ENCODE measurements at places on chromosomes 3 and 15.

GRCh38 chr3:10629671-10630040 lies 124.3 kb upstream of the ATP2B2 start:
- no peak for DNase-seq

- no peak for DNase-seq
Observed at GRCh38 chr15:63917588-63918316, 84.0 kb upstream of the HERC1 start.

GRCh38 chr15:58597943-58598828 lies 151.3 kb downstream of the ADAM10 start:
- DNase-seq: no peak

DNA sequence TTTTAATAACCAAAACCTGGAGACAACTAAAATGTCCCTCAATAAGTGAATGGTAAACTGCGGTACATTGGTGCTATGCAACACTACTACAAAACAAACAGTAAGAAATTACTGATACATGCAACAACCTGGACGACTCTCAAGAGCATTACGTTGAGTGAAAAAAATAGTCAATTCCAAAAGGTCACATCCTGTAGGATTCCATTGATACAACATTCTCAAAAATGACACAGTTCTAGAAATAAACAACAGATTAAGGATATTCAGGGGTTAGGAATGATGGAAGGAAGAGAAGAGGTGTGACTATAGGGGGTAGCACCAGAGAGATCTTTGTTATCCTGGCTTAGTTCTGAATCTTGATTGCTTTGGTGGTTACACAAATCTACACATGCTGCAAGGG lies 72.2 kb downstream of the ZNF148 start:
- no peak for DNase-seq

GRCh38 chr15:59028387-59028955 lies 41.0 kb downstream of the RNF111 start:
- DNase-seq: no peak

- DNase-seq: no peak
Observed at GRCh38 chr3:2158828-2159227, 60.2 kb downstream of the CNTN4 start.

- DNase-seq: no peak
Observed at GRCh38 chr15:46301291-46301690, 666.5 kb downstream of the SQOR start.

DNA sequence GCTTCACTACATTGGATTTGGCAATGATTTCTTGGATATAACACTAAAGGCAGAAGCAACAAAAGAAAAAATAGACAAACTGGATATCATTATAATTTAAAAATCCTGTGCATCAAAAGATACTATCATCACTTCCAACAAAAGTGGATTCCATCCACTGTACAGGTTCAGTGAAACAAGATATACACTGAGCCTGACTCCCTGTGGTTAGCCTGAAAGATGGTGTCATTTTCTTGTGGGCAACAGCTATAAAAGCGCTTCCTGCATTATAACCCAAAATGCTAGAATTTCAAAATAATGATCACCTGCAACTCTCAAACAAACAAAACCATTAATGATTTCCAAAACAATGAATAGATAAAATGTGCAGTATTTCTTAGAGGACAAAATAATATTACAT lies 39.6 kb upstream of the TBC1D23 start:
- no peak for DNase-seq

DNA sequence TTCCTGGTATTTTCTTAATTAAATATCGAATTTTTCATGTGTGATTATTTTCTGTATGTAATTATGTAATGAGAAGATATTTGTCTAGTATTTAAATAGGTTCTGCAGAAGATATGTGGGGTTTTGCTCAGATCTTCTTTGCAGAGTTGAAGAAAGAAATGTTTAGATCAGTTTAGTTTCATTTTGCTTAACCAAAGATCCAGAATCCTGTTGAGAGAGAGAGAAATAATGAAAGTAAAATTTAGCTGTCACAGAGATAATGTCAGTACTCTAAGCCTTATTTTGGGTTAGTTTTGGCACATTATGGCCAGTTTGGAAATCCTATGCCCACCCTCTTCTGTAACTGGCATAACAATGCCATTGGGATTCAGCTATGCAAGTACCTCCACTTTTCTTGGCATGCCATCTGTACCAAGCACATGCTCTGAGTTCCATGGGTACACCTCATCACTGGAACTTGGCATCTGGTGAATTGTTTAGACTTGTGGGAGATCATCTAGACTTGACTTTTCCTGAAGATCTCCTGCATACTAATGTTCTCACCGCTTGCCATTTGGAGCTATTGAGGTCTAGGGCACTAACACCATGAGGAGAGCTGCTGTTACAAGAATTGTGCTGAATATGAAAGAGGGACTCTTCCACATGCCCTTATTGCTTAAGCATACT lies 30.9 kb downstream of the PLSCR1 start:
- no peak for DNase-seq

DNA sequence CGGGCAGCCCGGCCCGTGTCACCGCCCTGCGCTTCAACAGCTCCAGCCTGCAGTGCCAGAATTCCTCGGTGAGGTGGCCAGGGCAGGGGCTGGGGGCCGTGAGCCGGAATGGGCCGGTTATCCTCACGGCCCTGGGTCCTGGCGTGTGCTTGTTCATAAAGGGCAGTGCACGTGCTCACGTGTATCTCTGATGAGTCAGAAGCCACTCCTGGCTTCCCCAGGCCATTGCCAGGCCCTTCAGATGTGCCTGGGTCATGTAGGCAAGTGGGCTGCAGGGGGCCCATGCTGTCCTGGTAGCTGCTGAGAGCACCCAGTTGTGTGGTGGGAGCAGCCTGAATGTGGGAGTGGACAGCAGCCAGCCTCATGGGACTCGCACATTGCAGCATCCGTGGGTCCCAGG lies 29.2 kb downstream of the PLXNA1 start:
- no peak for DNase-seq
